ENCODE measurements at places on chromosomes 4 and X. TPM values are rescaled to one million over a fixed set of nuclear protein-coding genes. Genes with fewer than 3 reads are reported as not detected.

Gene BCOR
- 30.9 TPM for total RNA-seq

Gene POU3F4
- total RNA-seq = not detected

Gene GPR82
- total RNA-seq = 0.40 TPM

Gene BANK1
- total RNA-seq = 22.8 TPM

Gene MTMR1
- total RNA-seq = 25.7 TPM

Gene C4orf50
- 0.15 TPM for total RNA-seq

Gene LNX1
- total RNA-seq = 45.3 TPM

Gene COMMD8
- total RNA-seq = 19.8 TPM

Gene RHOXF2
- total RNA-seq = not detected

Gene ZDHHC15
- total RNA-seq = 4.8 TPM

Gene CYTL1
- total RNA-seq = 2.5 TPM

Gene APLN
- 0.22 TPM for total RNA-seq

Gene S100P
- total RNA-seq = not detected

Gene DKC1
- 34.4 TPM for total RNA-seq

Gene RAB41
- total RNA-seq = not detected

Gene AP1AR
- total RNA-seq = 16.1 TPM

Gene PPBP
- total RNA-seq = 1.3 TPM

Gene RBM47
- 369 TPM for total RNA-seq

Gene NAA11
- total RNA-seq = not detected

Gene VMA21
- total RNA-seq = 49.2 TPM

Gene CT45A10
- not detected for total RNA-seq

Gene TEX11
- not detected for total RNA-seq

Gene XAGE1B
- total RNA-seq = not detected

Gene S100G
- not detected for total RNA-seq

Gene CHST7
- total RNA-seq = 28.5 TPM

Gene DNAAF6
- not detected for total RNA-seq

Gene PAK3
- total RNA-seq = 28.2 TPM

Gene CPZ
- 4.1 TPM for total RNA-seq

Gene NAP1L3
- total RNA-seq = 7.9 TPM

Gene TRIM75
- total RNA-seq = not detected

Gene MAGEB6
- total RNA-seq = not detected

Gene SLC16A2
- 17.7 TPM for total RNA-seq

Gene EPGN
- total RNA-seq = not detected

Gene SLITRK4
- total RNA-seq = 3.2 TPM

Gene HSFX4
- not detected for total RNA-seq

Gene ARAP2
- 109 TPM for total RNA-seq

Gene CWH43
- 27.4 TPM for total RNA-seq

Gene SPANXA2
- not detected for total RNA-seq

Gene ENPP6
- total RNA-seq = 0.45 TPM

Gene TCEAL6
- total RNA-seq = not detected

Gene SULT1E1
- not detected for total RNA-seq

Gene HSD17B13
- total RNA-seq = 0.44 TPM

Gene CPE
- 333 TPM for total RNA-seq

Gene PIN4
- total RNA-seq = 12.6 TPM

Gene AFF2
- total RNA-seq = 5.1 TPM

Measured in thyroid gland (tissue), 4 donors.